ENCODE measurements at places on chromosomes 7 and 10. TPM values are rescaled to one million over a fixed set of nuclear protein-coding genes. Genes with fewer than 3 reads are reported as not detected.

The LHPP gene
- total RNA-seq, result 7.0 TPM

The DLX6 gene
- total RNA-seq, result not detected

The RHOBTB1 gene
- total RNA-seq, result 33.1 TPM

The ANKRD2 gene
- 2.1 TPM for total RNA-seq

The LEP gene
- total RNA-seq, result not detected

The SAMD9 gene
- total RNA-seq, result 11.0 TPM

The GPR26 gene
- not detected for total RNA-seq

The HECW1 gene
- not detected for total RNA-seq

The EPHA1 gene
- not detected for total RNA-seq

The GIMAP6 gene
- total RNA-seq, result 115 TPM

The SNX10 gene
- total RNA-seq, result 0.32 TPM

Data from epithelial cell of umbilical artery (primary cell).